ENCODE measurements at places on chromosomes 5 and 9.

DNA sequence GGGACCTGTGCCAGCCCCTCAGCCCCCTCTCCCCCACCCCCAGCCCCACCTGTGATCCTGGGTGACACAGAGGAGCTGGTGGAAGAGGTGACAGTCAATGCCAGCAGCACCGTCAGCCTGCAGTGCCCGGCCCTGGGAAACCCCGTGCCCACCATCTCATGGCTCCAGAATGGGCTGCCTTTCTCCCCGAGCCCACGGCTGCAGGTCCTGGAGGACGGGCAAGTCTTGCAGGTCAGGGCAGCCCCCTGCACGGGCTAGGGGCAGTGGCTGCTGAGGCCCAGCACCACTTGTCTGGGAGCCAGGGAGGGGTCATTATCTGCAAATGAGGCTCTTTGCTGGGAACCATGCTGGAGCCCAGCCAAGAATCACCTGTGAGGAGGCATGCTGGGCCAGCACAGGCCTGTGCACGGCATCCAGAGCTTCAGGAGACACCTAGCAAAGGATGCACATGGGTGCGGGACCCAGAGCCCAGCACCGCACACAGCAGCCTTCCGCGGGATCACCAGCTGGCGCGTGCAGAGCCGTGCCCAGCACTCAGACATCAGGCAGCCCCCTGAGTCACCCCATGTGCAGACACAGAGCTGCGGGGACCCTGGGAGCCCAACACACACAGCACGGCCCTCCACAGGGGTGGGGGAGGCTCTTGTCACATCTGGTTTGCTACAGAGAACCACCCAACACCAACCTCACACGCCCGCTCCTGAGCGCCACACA is 62.0 kb upstream of the ASS1 start:
- DNase-seq: no peak

GRCh38 chr9:87255431-87256155 is 242.1 kb upstream of the DAPK1 start:
- DNase-seq: no peak

DNA sequence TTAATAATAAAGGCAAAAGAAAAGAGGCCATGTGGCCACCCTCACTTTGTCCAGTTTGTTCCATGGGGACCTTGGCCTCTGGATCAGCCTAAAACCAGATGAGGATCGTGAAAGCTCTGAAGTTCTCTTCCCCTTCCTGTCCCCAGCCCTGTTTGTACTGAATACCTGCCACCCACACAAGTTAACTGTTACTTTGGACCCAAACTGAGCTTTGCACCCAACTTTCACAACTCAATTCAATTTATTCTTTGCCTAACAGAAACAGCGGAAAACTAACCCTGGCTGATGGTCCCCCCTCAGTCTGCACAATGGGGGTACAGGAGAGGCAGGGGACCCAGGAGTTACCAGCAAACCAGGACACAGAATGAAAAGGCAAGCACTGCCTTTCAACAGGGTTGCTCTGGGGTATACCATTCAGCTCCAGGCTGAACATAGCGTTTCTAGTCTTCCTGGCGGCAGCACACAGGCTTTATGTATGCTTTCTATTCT is 28.2 kb downstream of the ABCA1 start:
- no peak for DNase-seq

DNA sequence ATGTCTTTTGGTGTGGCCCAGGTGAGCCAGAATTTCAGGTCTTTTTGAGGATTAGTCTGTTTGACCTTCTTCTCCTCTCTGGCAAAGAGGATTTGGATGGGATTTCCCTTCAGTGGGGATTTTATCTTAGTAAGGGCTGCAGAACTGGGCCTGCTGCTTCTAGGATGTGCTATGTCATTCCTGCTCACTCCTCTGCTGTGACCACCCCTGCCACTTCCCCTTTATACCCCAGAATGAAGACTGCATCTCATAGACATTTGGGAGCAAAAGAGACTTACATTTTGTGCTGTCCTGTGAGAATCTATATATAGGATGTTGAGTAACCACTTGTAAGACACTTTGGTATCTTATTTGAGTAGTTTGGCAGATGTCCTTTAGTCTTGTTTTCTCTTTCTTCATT is 76.2 kb downstream of the ARHGAP26 start:
- no peak for DNase-seq

DNA sequence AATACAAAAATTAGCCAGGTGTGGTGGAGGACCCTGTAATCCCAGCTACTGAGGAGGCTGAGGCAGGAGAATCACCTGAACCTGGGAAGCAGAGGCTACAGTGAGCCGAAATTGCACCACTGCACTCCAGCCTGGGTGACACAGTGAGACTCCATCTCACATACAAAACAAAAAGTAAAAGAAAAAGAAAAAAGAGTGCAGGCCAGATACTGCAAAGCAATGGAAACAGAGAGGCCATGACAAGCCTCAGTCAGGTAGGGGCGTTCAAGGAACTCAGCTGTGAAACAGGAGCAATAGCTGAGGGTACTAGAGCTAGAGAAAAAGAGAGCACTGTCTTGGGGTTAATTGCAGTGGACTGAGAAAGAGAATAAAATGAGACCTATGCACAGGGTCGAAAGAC is 56.2 kb downstream of the TIMD4 start:
- DNase-seq: no peak

DNA sequence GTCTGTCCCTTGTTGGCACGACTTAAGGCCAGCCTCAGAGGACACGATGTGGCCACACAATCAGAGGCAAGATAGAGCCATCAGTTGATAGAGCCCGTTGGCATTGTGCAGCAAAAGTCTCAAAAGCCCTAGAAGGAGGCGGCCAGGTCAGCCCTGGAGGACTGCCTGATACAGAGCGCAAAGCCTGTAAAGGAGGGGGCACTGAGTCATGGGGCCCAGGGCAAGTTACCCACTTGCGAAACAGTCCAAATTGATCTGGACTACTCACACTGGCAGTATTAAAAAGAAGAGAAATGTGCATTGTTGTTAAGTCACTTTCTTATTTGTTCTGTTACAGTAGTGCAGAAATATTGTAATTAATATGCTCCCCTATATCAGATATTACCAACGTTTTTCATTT is 51.5 kb downstream of the KLF9 start:
- DNase-seq: no peak

- no peak for DNase-seq
These were observed 20.4 kb downstream of the KLHL3 start for GRCh38 chr5:137715456-137715855.

DNA sequence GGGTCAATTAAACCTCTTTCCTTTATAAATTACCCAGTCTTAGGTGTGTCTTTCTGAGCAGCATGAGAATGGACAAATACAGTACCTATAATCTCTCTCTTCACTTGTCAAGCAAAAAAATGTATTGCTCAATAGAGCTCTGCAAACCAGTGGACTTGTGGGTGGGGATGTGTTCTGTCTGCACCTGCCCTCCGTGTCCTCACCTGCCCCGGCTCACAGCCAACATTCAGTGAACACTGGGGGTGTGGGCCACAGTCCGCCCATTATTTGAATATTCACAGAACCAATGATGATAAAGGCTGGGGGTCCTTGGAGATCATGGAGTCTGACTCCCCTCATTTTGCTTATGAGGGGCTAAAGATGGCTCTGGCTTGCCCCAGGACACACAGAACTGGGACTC is 36.9 kb upstream of the MED27 start:
- DNase-seq: no peak

DNA sequence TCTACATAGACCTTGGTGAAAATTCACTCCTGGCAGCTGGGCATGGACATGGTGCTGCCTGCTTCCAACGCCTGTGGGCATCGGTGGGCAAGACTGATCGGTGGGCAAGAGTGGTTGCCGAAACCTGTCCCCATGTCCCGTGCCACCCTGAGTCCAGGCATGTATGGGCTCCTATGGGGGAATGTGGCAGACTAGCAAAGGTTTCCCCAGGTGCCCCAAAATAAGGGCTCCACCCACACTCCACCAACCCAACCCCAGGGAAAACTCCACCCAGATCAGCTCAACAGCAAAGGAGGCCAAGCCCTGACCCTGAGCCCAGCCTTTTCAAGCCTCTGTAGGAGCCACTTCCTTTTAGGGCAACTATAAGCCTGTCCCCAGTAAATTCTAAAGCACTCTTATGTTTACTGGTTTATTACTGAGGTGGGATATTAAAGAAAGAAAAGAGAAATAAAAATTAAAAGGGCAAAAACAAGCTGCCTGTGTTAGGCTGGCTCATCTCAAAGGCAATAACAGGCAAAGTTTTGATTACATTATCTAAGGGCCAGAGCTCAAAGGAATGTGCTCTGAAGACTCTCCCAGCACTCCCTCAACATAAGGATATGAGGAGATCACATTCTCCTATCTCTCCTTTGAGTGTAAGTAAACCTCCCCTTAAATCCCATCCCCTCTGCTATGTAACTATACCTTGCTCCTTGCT is 8.9 kb upstream of the SPATA31E1 start:
- no peak for DNase-seq

- DNase-seq: no peak
These were observed 11.7 kb upstream of the FGF1 start for GRCh38 chr5:142697356-142698255.

GRCh38 chr9:36174731-36175130 is 5.5 kb downstream of the CCIN start:
- DNase-seq: no peak

DNA sequence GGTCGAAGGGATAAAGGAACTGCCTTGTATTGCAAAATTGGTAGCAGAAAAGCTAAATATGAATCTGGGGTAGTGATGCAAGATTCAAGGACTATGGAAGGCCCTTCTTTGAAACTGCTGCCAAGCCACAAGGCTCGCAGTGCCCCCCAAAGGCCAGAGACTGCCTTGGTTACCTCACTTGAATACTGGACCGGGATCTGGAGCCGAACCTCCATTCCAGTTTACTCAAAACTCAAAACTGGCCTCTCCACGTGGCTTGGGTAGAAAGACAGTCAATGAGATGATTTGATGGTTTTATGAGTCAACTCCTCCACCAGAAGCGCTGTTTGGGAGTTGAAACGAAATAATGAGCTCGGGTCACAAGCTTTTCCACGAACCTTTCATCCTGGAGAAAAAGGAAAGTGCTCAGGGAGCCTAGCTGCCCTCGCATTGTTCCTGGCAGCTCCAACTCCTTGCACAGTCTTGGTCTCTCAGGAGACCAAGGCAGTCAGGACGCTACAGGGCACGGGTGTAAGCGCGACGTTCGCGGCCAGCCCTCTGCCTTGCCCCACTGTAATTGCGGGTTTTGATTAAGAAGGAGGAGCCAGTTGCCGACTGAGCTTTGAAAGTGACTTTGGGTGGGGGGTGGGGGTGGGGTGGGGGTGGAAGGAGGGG is 2.8 kb downstream of the ST8SIA4 start:
- no peak for DNase-seq

DNA sequence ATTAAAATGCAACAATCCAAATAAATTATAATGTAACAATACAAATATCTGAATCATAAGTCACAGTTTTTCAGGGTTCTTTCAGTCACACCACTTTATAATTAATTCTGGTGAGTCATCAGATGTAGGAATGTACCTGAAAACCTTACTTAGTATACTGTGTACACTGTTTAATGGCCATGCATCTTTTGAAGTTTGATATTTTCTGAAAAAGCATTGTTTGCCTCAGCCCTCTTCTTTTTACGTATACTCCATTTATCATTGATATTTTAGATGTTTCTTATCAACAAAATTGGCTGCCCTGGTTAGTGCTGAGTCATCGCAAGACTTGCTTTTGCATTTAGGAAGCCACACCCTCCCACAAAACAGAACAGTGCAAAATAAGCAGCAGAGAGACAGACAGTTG is 218.6 kb downstream of the PJA2 start:
- no peak for DNase-seq

DNA sequence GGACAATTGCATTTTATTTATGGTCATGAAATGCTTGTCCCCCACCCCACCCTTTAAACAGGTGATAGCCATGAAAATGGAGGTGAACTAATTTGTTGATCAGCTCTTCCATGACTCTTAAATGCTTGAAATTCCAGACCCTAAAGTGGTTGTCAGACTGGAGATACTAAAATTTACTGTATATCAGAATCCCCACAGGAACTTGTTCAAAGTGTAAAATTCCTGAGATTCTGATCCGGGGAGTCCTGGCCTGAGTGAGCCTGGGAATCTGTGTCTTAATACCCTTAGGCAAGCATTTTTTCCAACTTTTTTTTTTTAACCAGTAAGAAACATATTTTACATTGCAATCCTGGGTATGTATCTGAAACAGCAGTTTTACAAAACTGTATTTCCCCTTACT is 4.7 kb downstream of the SKP2 start:
- no peak for DNase-seq

DNA sequence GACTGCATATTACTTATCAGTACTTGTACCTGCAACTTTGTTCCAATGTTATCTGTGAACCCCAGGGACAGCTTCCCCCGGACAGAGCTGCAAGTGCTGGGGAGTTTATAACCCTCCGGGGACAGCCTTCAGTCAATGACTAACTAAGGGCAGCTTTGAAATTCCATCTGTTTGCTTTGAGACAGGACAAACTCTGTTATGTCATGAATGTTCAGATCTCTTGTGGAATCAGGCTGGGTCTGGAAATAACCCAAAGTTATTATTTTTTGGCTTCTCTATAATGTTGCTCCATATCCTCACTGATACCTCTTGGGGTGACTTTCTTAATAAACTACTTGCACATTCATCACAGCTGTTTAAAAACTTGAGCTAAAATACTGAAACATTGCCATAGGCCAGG is 617.5 kb upstream of the TLE4 start:
- no peak for DNase-seq

- no peak for DNase-seq
These were observed 559.0 kb upstream of the FTMT start for GRCh38 chr5:121292664-121293063.

GRCh38 chr5:165057145-165057544 is 1551.7 kb downstream of the MAT2B start:
- no peak for DNase-seq

DNA sequence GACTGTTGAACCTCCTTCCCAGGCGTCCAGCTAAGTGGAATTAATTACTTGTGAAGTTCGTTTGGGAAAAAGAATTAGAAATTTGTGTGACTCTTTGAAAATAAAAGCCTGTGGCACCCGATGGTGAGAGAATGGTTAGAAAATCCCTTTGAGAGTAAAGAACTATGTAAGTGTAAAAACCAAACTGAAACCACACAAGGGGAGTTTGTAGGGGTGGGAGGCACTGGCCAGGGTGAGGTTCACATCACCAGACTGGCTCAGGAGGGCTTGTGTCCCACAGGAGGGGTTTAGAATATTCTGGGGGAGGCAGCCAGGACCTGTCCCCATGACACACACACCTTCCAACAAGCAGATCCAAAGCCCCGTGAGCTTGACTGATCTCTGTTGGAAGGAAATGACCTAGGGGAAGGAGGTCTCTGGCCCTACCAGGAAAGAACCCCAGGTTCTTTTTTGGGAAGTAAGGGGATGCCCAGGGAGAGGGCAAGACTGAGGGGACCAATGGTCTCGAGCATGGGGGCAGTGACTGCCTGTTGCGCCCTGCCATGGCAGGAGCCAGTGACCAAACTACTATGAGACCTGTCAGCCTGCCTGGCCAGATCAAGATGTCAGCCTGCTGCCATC is 4.3 kb downstream of the SPATA24 start:
- no peak for DNase-seq

Data from stimulated activated CD8-positive, alpha-beta memory T cell treated with anti-CD3 and anti-CD28 coated beads, Interleukin-4, amount 100 ng/mL, for 4 hours (primary cell).